ENCODE measurements at places on chromosomes 7 and 10.

DNA sequence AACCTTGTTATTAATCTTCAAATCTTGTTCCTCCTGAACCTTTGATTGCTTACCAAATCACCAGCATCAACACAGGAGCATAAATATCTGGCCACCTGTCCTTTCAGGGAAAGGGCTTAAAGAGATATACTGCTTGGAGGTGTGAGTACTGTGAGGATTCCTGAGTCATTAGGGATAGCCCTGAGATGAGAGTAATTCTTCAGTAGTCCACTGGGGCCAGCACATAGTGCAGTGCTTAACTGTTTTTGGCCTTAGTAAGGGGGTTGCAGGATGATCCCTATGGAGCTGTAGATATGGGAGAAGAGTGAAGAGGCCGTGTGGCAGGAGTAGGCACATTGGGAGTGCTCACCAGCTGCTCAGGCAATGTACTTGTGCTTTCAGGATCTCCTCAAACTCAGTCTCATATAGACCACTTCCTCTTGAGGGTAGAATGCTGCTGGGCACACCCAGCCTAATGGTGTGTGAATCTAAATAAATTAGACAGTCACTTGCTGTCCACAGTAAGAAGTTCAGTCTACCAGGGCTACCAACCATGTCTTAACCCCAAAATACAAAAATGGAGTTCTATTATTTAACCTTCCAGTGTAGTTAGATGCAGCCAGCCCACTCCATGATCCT is 26.5 kb upstream of the GPR141 start:
- no peak for DNase-seq

GRCh38 chr7:65809259-65809981 is 63.5 kb upstream of the VKORC1L1 start:
- no peak for DNase-seq

GRCh38 chr10:33365301-33365700 is 30.8 kb upstream of the NRP1 start:
- DNase-seq = peak; percentile 19

GRCh38 chr10:132641966-132642731 is 104.6 kb downstream of the INPP5A start:
- DNase-seq = no peak

DNA sequence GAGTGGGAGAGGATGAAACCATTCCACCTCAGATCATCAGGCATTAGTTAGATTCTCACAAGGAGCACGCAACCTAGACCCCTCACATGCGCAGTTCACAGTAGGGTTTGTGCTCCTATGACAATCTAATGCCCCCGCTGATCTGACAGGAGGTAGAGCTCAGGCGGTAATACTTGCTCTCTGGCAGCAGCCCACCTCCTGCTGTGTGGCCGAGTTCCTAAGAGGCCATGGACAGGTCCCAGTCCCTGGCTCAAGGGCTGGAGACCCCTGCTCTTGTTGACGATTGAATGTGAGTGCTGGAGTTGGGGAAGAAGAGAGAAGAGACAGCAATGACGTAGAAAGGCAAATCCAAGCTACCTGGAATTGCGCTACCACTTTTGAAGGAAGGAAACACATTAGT is 267.2 kb downstream of the TFEC start:
- no peak for DNase-seq

DNA sequence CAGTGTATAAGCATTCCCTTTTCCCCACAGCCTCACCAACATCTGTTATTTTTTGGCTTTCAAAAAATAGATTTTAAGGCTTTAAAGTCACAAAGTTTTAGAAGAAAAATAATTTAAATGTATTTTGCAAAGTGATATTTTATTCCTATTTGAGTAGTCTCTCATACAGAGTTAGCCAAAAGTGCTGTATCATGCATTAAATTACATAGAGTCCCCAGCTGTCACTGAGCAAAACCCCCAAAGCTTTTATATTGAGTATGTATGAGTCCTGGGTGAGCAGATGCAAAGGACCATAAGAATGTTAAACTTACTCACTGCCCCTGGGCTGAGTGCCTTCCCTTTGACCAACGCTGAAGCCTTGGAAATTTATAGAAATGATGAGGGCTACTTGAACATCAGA is 70.4 kb upstream of the PTN start:
- no peak for DNase-seq

GRCh38 chr10:10584161-10584560 is 433.5 kb upstream of the CELF2 start:
- DNase-seq = no peak

Data from amniotic epithelial cell (primary cell).